ENCODE measurements at places on chromosomes 1 and 21. TPM values are rescaled to one million over a fixed set of nuclear protein-coding genes. Genes with fewer than 3 reads are reported as not detected.

- DNase-seq, result no peak
Observed at GRCh38 chr1:236377832-236378535, 16.1 kb upstream of the EDARADD start.

GRCh38 chr1:37948841-37949240 is 2.0 kb upstream of the INPP5B start:
- DNase-seq, result no peak

DNA sequence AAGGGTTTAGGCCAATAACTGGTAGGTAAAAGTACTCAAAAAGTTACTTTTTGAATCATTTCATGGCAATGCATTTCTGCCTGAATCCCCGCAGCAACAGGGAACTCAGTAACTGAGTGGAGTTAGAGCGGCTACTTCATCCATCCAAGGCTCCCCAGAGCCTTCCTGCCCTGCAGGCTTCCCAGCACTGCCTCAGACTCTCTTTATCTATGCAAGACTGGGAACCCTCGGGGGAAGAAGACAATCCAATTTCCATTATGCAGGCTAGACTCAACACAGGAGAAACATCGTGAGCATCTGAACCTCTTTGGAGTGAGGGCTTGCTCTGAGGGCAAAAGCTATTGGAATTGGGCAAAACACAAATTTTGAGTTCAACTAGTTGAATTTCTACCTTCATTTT is 23.1 kb downstream of the ZMYND12 start:
- DNase-seq, result no peak

Gene AKNAD1
- total RNA-seq, result 1.3 TPM

GRCh38 chr1:91548376-91549040 is 47.9 kb downstream of the CDC7 start:
- no peak for DNase-seq

DNA sequence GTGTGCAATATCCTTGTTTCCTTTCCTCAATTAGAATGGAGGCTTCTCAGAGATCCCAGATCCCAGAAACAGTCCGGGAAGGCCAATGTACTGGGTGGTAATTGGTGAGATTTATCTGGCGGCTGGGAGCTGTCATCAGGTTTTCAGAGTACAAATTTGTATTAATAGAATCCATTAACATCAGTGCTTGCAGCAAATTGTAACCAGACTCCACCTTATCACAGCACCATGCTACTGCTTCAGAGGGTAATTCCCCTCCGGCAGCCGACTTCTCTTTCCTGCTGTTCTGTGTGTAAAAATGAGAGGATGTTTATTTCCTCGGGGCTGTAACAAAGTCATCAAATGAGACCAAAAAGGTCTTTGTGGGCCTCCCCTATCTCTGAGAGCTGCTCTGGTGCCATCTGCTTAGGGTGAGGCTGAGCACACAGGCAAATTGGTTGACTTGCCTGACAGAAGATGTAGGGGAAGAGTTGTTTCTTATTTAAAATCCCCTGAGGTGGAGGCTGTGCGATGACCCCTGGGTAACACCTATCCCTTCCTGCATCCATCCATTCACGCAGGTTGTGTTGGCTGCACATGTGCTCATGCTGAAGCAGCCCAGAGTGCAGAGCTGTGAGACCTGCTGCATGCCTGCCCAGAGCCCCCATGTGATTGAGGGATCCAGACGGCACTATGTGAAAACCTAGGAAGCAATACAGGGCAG is 19.2 kb downstream of the NFASC start:
- DNase-seq, result no peak

DNA sequence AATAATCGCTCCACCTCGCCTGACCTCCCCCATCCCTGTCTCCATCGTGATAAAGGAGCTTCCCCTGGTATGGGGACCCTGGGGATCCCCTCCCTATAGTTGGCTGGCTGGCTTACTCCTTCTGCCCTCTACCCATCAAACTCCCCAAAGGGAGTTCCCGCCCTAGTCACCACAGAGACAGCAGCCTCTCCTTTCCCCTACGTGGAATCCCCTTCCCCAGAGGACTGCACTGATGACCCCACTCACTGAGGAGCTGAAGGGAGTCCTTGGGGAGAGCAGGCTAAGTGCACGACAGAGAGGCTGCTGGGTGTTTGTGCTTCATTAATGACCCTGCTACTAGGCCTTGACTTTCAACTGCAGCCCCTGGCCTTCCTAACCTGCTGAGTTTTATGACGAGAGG is 1.9 kb downstream of the CADM3 start:
- no peak for DNase-seq

Gene COL24A1
- total RNA-seq, result 6.1 TPM

Gene VHLL
- total RNA-seq, result not detected

- peak; percentile 63 for DNase-seq
Observed at GRCh38 chr1:200279810-200280411, 129.9 kb downstream of the ZNF281 start.

- no peak for DNase-seq
Observed at GRCh38 chr1:30892671-30893073, 15.9 kb downstream of the SDC3 start.

- DNase-seq, result no peak
Observed at GRCh38 chr1:206782448-206782847, 10.2 kb upstream of the IL10 start.

Gene BGLAP
- total RNA-seq, result 5.1 TPM

DNA sequence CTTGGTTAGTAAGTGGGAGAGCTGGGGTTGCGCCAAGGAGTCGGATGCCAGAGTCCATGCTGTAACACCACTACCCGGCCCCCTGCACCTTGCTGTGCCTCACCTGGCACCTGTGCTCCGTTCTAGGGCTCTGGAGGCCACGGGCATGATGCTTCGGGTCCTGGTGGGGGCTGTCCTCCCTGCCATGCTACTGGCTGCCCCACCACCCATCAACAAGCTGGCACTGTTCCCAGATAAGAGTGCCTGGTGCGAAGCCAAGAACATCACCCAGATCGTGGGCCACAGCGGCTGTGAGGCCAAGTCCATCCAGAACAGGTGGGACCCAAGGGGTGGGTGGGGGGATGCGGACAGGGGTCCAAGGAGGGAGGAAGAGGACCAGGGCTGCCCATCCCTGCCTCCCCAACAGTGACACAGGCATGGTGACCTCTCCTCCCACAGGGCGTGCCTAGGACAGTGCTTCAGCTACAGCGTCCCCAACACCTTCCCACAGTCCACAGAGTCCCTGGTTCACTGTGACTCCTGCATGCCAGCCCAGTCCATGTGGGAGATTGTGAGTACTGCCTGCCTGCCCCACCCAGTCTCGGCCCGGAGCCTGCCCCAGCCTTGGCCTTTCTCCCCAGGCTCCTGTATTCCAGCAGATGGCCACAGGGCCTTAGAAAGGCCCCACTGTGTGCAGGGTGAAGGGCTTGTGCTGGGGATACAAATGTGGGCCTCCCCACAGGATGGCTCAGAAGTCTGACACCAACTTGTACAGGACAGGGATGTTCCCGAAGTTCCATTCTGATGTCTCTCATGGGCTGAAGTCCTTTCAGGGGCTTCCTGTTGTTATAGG is 9.6 kb upstream of the HTR6 start:
- DNase-seq, result no peak

DNA sequence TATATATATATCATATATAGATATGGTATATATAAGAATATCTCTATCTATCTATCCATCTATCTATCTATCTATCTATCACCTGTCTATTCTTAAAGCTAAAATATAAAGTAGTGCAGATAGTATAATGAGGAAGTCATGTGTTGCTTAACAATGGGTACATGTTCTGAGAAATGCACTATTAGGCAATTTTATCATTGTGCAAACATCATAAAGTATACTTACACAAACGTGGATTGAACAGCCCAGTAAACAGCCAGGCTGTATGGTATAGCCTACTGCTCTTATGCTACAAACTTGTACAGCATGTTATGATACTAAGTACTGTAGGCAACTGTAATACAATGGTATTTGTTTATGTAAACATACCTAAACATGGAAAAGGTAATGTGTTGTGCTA is 621.0 kb upstream of the NCAM2 start:
- DNase-seq, result no peak

Gene TEDDM1
- total RNA-seq, result not detected

DNA sequence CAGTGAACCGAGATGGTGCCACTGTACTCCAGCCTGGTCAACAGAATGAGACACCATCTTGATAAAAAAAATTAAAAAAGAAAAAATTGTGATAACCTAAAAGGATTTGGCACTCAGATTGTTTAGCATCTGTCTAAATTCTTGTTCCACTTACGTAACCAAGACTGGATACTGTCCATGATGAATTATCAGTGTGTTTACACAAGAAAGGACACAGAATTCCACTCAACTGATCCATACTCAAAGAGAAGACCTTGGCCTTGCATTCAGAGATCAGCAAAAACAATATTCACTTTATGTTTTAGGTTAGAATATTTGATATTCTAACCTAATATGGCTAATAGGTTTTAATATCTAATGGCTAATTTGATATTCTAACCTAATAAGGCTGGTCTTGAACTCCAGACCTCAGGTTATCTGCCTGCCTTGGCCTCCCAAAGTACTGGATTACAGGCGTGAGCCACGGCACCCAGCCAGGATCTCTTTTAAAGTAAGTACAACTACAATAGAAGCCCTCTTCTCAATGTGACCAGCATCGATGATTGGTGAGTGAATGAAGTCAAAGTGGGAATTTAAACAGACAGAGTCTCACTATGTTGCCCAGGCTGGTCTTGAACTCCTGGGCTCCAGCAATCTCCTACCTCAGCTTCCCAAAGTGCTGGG is 43.1 kb upstream of the COX20 start:
- DNase-seq, result no peak

- DNase-seq, result no peak
Observed at GRCh38 chr1:241837416-241837815, 10.6 kb upstream of the EXO1 start.

Data from sciatic nerve (tissue), 2 donors.